ENCODE measurements at places on chromosomes 7 and 10.

- DNase-seq: no peak
These were observed 217.1 kb downstream of the IPMK start for GRCh38 chr10:58050575-58050974.

- no peak for DNase-seq
These were observed 7.2 kb upstream of the DMBT1 start for GRCh38 chr10:122553341-122553740.

DNA sequence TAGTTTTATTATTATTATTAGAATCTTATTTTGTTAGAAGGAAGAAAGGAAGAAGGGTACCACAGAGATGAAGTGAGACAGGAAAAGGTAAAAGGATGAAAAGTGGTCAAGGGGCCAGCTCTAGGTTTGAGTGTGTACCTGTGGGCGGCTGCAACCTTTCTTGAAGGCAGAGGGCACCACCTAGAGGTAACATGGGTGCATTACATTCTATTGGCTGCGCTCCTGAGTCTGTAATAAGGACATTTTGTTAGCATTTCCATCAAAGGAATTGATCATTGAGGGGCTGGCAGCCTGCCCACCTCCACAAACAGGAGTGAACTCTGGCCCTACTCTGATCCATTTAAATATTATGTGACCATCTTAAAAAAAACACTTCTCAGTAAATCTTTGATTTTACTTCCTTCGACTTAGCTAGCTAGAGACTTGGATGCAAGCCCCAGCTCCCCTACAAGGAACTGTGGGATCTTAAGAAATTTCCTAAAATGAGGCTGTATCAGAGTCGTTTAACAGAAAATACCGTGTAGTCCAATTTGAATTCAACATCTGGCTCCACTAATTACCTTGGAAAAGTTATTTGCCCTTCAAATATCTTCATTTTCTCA, 610.4 kb downstream of the IPMK start:
- DNase-seq: peak; percentile 18

GRCh38 chr7:141328290-141328689, 222.9 kb upstream of the AGK start:
- DNase-seq: no peak

DNA sequence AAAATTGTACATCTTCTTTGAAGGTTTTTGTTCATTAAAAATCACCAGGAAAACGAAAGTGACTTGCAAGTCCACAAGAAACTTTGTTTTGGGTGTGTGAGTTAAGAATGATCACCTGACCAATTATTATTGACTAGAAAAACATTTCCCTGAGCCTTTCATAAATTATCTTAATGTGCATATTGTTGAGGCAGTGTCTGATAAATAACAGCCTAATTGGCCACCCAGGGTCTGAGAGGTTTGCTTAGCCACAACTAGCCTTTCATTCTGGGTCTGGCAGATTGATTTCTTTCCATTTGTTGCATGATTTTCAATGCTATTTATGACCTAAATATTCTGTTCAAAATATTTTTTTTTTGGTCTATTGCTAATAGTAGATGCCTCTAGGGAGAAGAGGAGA, 152.8 kb downstream of the AUTS2 start:
- DNase-seq: no peak

GRCh38 chr10:78215645-78216044, 182.0 kb downstream of the RPS24 start:
- DNase-seq: peak; percentile 26

GRCh38 chr10:70367195-70367796, 15.1 kb downstream of the LRRC20 start:
- DNase-seq: no peak

- no peak for DNase-seq
These were observed 224.7 kb upstream of the SH2B2 start for GRCh38 chr7:102061981-102062390.

GRCh38 chr7:96233528-96234154, 88.3 kb downstream of the SLC25A13 start:
- DNase-seq: no peak

DNA sequence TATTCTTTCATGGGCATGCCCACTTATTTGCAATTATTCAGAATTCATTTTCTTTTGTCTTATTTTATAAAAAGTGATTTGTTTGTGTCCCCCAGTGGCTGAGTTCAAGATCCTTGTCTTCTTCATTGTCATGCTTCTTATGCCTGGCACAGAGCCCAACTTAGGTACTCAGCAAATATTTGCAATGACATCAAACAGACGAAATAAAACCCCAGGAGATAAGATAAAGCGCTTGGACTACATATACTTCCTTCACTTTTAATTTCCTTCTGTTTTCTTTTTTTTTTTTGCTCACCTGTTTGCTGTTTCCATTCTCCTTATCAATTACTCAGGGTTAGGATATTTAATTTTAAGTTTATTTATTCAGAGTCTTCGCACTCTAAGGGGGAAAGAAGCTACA, 225.0 kb downstream of the SDHAF3 start:
- DNase-seq: peak; percentile 45

DNA sequence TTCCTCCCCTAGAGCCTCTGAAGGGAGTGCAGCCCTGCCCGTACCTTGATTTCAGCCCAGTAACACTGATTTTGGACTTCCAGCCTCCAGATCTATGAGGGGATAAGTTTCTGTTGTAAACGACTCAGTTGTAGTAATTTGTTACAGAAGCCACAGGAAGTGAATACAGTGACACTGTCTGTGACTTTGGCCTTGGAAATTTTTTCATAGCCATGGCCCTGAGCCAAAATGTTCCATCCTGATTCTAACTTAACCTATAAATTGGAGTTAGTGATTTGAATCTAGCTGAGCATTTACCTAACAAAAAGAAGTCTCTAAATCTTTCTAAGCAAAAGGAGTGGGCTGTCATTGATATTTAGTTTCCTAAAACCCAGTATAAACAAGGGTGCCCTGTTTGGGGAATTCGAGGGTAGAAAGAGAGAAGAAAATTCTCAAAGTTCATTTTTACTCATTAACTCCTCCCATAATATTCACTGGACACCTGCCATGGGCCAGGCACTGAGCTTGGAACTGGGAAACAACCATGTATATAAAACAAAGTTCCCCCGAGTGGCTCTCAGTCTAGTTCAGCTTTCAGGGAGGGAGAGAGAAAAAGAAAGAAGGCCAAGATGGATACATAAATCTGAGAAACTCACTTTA, 162.3 kb downstream of the SKIDA1 start:
- DNase-seq: no peak

DNA sequence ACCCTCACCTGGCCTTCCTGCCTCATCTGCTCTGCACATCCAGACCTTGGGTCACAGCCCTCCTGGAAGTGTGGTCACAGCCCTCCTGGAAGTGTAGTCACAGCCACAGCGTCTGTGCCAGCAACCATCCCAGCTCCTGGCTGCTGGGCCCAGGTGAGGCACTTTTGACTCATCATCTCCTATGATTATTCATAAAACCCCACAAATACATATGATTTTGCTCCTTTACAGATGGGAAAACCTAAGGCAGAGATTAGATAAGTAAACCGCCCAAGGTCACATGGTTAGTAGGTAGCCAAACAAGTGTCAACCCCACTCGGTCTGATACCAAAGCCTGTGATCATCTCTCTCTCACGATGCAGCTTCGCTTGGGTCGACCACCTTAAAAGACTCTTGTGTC, 94.3 kb downstream of the PRLHR start:
- DNase-seq: no peak

GRCh38 chr10:106338486-106338885, 826.0 kb downstream of the SORCS1 start:
- no peak for DNase-seq

DNA sequence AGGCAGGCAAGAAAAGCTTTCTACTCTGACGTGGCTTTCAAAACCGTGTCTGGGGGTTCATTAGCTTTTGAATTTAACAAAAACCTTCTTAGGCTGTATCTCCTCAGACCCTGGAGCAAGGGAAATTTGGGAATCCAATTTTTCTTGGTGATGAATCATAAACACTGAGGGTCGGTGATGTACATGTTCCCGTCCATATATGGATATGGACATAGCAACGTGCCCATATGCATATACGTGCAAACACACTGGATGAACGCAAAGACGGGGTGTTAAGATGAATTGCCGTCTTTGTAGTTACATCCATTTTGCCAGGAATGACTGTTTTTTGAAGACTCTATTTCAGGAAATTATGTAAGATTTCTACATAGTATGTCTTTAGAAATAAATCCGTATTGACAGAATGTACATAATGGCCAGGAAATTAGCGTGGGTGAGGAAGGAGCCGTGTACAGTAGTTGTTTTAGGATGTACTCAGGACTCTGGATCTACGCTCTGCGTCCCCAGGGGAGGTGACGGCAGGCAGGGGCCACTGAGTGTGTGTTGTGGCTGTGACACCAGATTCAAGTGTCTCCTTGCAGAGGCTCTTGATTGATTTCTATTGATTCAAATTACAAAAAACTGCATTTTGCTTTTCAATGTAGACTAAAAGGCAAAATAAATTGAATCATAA, 238.2 kb downstream of the DNAJB6 start:
- DNase-seq: no peak

- DNase-seq: peak; percentile 35
These were observed 196.3 kb downstream of the SNX10 start for GRCh38 chr7:26487780-26488515.

GRCh38 chr10:73182568-73182967, 14.6 kb downstream of the FAM149B1 start:
- DNase-seq: no peak

DNA sequence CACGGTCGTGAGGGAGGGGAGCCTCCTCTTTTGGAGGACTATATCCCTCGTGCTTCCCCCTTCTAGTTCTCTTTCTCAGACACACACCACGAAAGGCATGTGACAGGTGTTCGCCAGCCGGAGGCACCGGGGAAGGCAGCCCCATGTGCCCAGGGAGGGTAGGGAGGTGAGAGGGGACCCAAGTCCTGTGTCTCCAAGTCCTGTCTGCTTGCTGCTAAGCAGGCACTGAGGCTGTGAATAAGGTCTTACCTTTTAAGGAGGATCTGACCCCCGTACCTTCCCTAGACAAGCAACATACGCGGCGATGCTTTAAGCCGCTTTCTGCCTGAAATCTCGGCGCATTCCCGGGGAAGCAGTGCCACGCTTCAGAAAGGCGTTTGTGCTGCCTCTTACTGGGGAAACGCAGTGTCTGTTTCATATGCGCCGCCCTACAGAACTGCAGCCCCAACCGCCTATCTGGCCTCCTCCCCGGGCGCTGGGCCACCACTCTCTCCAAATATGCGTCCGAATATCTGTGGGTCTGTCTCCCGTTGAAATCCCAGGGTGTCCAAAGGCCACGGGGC, 770 bp downstream of the PLXNA4 start:
- no peak for DNase-seq

DNA sequence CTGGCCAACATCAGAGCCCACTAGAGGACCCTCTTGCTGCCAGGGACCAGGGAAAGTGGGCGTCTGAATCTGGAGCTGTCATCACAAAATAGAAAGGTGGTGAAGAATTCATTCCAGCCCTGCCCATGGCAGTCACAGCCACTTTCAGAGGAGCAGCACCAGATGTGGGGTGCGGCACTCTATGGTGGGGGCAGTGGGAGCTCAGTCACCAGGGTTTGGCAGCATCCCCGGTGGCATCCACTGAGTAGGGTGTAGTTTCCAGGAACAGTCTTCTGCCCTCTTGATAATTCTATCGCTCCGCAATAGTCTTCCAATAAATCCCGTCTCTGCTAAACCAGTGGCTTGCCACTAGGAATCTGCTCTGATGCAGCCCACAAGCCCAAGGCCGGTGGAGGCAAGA, 108.5 kb upstream of the TCF7L2 start:
- DNase-seq: no peak

GRCh38 chr7:79620291-79620690, 166.8 kb upstream of the MAGI2 start:
- no peak for DNase-seq

DNA sequence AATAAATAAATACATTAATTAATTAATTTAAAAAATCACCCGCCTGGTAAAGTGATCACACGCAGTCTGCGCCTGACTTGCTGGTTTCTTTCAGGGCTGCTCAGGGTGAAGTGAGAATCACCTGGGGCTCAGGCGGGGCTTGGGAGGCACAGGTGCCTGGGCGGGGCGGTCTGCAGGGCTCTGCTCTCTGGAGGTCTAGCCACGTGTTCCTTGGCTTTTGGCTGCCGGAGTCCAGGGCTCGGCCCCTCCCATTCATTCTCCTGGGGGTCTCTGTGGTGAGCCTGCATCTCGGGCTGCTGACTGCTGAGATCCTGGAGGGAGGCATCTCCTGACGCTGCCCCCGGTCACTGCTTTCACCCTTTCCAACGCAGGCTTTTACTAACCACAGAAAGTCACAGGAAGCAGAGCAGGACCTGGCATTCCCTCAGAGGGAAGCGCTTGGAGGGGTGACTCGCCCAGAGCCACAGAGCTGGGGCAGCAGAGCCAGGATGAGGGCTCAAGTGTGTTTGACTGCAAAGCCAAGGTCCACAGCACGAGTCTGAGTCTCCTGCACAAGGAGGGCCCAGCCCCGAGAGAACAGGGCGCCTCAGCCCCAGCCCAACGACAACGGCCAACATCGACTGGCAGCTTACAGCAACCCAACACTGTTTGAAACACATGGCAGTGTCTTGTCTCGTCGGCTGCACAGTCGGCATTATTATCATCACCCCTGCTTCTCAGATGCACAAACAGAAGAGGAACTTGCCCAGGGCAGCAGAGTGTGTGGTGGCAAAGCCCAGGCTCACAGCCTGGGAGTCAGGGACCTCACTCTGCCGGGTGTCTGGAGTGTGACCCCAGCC, 22.4 kb upstream of the MNX1 start:
- DNase-seq: no peak

DNA sequence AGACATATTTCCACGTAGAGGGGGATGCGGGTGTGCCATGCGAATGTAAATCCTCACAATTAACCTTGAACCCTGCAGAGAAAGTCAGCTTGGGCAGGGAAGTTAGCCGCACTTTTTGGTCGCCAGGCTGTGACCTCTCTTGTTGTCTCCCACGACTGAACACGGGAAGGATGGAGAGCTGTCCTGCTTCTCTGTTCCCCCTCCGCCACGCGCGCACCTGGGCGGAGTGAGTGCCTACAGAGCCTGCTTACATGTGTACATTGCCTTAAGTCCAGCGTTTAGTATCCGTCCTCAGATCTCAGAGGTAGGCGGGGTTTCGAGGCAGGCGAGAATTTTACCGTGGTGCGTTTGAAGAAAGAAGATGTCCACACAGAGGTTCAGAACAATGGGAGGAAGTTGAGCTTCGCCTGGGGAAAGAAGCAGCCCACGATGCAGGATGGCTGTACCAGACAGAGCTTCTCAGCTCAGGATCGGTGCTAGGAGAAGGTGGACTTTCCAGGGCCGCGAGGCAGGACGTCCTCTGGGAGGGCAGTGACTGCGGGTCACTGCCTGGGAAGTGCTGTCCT, 482 bp upstream of the ERCC6 start:
- DNase-seq: no peak

DNA sequence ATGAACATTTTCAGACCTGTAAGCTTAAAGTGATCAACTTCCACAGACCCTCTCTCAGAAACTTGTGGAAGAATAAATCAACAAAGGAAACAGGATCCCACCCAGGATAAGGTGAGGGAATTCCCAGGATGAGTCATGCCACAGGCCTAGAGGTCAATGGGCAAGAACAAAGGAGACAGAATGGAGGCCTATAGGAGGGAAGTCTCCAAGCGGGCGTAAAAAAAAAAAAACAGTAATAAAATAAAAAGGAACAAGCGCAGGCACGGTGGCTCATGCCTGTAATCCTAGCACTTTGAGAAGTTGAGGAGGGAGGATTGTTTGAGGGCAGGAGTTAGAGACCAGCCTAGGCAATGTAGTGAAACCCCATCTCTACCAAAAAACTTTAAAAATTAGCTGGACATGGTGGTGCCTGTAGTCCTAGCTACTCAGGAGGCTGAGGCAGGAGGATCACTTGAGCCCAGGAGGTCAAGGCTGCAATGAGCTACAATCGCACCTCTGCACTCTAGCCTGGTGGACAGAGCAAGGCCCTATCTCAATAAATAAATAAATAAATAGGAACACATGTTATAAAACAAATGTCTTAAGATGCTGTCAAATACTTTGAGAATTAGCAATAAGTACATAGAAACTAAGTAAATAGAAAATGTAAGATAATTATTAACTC, 8.4 kb downstream of the SORBS1 start:
- no peak for DNase-seq
